ENCODE measurements at places on chromosomes 1 and 21. TPM values are rescaled to one million over a fixed set of nuclear protein-coding genes. Genes with fewer than 3 reads are reported as not detected.

Gene INSRR
- not detected for total RNA-seq

Gene CCT3
- 218 TPM for total RNA-seq

Gene SPRR3
- total RNA-seq, result not detected

Gene C1QC
- total RNA-seq, result not detected

Gene ENAH
- 82.9 TPM for total RNA-seq

Gene SLC6A17
- total RNA-seq, result 46.1 TPM

Gene AQP10
- not detected for total RNA-seq

Gene SLC2A5
- not detected for total RNA-seq

Gene RHBDL2
- not detected for total RNA-seq

Gene ATAD3C
- total RNA-seq, result 2.9 TPM

Gene SLC45A1
- 0.62 TPM for total RNA-seq

Gene PLA2G2E
- not detected for total RNA-seq

Gene GJA8
- not detected for total RNA-seq

Gene ERICH3
- 2.8 TPM for total RNA-seq

Gene KRTAP11-1
- not detected for total RNA-seq

Gene CHIA
- not detected for total RNA-seq

Gene IFI44L
- total RNA-seq, result 0.59 TPM

Gene AZIN2
- total RNA-seq, result 1.4 TPM

Gene FALEC
- 1.2 TPM for total RNA-seq

Gene MMEL1
- total RNA-seq, result not detected

Gene UBE2U
- total RNA-seq, result not detected

Gene C1QA
- not detected for total RNA-seq

Gene TNNI3K
- total RNA-seq, result not detected

Gene RBM11
- total RNA-seq, result 4.8 TPM

Gene FMO2
- total RNA-seq, result not detected

Gene BMP8B
- total RNA-seq, result 0.10 TPM

Gene TCHH
- total RNA-seq, result 0.38 TPM

Gene IL23R
- total RNA-seq, result not detected

Gene GJA9
- not detected for total RNA-seq

Gene PLEKHG5
- 109 TPM for total RNA-seq

Gene FCRL4
- total RNA-seq, result not detected

Measured in endothelial cell (in vitro differentiated cells).